ENCODE measurements at places on chromosomes 7 and 10. TPM values are rescaled to one million over a fixed set of nuclear protein-coding genes. Genes with fewer than 3 reads are reported as not detected.

The H2BK1 gene
- total RNA-seq, result not detected

The PRPS1L1 gene
- total RNA-seq, result not detected

The SGCE gene
- total RNA-seq, result 97.0 TPM

The GFRA1 gene
- under 0.01 TPM for total RNA-seq

The FBXL13 gene
- 2.1 TPM for total RNA-seq

The CARD11 gene
- not detected for total RNA-seq

The PFKP gene
- 127 TPM for total RNA-seq

The OPALIN gene
- total RNA-seq, result not detected

The RTKN2 gene
- total RNA-seq, result 0.47 TPM

The AKR1C8 gene
- not detected for total RNA-seq

The CCL24 gene
- not detected for total RNA-seq

The ANKRD7 gene
- total RNA-seq, result 1.6 TPM

The ARF5 gene
- total RNA-seq, result 124 TPM

The PNLIPRP2 gene
- not detected for total RNA-seq

The MLXIPL gene
- 0.16 TPM for total RNA-seq

The RPS24 gene
- total RNA-seq, result 2,377 TPM

The PCDH15 gene
- total RNA-seq, result not detected

The GRID2IP gene
- total RNA-seq, result under 0.01 TPM

The ARL4A gene
- 18.1 TPM for total RNA-seq

The FFAR4 gene
- not detected for total RNA-seq

The CALML5 gene
- not detected for total RNA-seq
